Jurkat, Clone E6-1 (cell line): ENCODE measurements at places on chromosomes 2 and 18.

GRCh38 chr18:7821784-7822183 lies 254.7 kb downstream of the PTPRM start:
- DNase-seq = no peak

GRCh38 chr2:142745691-142746090 lies 131.8 kb upstream of the KYNU start:
- no peak for DNase-seq

DNA sequence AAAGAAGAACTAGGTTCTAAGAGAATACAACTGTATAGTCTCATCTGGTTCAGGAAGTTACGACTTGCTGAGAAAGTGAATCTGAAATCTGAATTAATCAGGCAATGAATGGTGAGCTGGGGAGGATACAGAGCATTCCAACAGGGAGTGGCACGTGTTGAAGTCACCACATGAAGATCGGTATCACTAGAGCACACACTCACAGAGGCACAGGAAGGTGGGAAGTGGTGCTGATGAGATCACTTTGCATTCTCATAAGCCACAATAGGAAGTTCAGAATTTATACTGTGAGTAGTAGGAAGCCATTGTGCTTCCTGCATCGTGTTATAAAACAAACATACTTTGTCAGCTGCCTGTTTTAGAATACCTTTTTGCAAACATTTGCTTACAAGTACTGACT lies 615.0 kb upstream of the DDX18 start:
- peak; percentile 5 for DNase-seq

- DNase-seq = no peak
Observed at GRCh38 chr2:55906993-55907392, 16.6 kb downstream of the EFEMP1 start.

DNA sequence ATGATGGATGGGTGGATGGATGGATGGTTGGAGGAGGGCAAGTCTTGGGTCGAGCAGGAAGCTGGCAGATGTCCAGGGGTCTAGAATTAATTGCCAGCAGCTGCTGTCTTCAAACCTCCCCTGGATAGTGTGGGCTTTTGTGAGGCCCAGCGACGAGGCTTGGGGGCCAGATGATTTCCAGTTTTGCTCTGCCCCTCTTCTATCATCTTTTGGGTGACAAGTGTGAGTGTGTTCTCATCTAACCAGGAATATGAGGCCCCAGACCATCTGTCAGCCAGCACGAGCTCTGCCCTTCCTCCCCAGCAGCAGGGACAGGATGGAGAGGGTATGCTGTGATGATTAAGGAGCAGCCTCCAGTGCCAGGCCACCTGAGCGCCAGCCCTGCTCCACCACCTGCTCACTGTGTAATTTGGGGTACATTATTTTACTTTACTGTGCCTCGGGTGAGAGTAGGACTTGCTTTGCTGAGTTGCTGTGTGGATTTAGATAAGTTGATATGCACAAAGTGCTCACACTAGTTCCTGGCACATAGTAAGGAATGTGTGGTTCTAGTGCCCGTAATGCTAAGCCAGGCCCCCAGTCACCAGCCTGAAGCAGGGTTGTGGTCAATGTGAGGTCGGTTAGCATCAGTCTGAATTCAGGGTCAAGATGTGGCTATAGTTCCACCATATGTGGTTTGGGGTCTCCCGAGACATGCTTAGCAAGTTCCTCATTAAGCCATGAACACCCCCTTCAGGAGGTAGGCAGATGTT lies 251.1 kb downstream of the CYP26B1 start:
- no peak for DNase-seq

- DNase-seq = no peak
Observed at GRCh38 chr18:23337599-23338444, 115.3 kb upstream of the RIOK3 start.

DNA sequence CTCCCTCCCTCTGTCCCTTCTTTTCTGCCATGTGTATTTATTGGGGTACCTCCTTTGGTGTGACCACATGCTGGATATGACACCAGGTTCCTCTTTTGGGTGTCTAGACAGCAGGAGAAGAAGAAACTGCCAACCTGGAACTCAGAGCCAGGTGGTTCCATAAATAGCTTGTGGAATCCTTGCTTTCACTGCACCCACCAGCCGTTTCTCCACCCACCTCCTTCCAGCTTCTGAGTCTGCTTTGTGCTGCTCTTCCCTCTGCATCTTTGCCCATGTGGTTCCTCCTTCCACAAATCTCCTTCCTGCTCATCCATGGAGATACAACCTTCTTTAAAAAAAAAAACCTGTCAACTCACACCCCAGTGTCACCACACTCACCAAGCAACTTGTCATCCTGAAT lies 80.2 kb upstream of the SKOR2 start:
- no peak for DNase-seq

DNA sequence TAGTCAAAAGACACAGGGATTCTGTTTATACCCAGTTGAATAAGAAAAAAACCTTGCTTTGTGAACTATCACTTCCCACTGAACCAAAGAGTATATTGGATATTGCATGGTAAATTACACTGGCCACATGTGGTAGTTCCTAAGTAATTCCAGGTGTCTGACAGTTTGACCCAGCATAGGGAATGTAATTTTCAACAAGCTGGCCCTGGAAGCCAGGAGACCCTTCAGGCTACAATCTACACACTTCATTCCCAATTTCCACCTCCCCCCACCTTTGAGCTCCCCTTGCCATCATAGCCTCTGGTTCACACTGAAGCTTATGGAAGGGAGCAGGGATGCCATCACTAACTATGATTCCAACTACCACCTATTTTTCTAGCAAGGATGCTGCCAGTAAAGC lies 2.8 kb downstream of the FRZB start:
- DNase-seq = no peak

DNA sequence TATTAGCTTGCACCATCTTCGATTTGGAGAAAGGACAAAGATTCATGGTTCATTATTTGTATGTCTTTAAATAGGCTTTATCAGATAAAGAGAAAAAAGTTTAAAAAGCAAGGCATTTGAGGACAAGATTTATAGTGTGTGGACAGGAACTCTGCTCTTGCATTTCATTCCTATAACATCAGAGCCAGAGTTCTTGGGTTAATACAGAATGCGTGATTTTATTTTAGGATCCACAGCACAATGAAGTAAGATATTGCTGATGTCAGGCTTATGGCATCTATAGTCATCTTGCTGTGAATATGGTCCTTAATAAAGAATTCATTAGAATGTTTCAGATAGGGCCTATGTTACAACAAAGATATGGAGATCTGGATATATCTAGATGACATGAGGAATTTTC lies 19.7 kb downstream of the RASGRP3 start:
- DNase-seq = no peak

- DNase-seq = no peak
Observed at GRCh38 chr2:69214898-69215297, 172.1 kb downstream of the GFPT1 start.

GRCh38 chr18:79950515-79951341 lies 725 bp downstream of the SLC66A2 start:
- no peak for DNase-seq

GRCh38 chr2:239049421-239050251 lies 201.8 kb downstream of the TWIST2 start:
- no peak for DNase-seq

DNA sequence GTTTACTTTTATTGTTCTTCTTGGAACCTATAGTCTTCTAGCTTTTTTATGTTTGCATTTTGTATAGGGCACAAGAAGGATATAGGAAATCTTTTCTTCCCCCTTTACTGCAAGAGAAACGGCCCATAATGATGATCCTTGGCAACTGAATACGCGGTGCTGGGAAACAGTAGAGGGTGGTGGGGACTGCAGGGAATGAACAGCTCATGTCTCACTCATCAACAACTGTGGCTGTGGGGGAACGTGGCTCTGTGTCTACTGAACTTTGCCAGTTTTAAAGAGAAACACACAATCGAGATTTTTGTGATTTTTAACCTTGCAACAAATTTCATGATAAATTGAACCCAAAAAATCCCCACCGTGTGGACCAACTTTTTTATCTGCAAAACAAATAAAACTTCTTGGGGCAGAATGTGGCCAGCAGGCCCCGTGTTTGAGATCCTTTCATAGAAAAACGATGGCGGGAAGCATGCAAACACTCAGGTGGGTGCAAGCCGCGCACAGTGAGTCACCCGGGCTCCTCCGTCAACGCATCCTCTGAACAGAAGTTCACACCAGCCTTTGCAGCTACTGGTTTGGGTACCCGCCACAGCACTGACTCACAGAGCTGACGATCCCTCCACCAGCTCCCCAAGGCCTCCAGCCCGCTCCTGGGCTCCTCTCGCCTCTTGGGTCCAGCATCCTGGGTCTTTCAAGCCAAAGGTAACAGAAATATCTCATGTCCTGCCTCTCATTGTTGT lies 149.3 kb downstream of the COL6A3 start:
- no peak for DNase-seq

DNA sequence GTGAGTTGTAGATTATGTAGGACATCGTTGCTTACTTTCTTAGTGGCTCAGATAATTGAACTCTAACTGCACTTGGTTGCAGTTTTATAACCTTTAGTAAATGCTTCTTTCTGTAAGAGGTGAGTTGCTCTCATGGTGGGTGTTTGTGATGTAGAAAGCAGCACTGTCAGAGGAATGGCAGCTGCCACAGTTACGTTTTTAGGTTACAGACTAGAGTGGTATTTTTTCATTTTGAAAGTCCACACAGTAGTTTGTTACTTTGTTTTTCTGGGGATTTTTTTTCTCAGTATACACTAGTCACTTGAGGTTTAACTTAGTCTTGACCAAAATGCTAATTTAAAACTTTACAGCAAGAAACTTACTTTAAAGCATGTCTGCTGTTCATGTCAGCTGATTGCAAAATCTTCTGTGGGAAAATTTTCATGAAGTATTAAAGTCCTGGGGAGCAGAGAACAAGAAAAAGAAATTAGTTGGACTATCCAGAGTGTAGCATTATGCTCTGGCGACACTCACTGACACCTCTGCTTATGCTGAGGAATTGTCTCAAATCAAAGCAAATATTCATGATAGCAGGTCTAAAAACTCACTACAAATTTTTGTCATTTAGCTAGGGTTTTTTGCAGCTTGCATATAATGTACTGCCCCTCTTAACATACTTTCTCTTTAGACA lies 14.8 kb downstream of the AFTPH start:
- DNase-seq = no peak

GRCh38 chr2:54984476-54984875 lies 65.8 kb downstream of the RTN4 start:
- DNase-seq = no peak

DNA sequence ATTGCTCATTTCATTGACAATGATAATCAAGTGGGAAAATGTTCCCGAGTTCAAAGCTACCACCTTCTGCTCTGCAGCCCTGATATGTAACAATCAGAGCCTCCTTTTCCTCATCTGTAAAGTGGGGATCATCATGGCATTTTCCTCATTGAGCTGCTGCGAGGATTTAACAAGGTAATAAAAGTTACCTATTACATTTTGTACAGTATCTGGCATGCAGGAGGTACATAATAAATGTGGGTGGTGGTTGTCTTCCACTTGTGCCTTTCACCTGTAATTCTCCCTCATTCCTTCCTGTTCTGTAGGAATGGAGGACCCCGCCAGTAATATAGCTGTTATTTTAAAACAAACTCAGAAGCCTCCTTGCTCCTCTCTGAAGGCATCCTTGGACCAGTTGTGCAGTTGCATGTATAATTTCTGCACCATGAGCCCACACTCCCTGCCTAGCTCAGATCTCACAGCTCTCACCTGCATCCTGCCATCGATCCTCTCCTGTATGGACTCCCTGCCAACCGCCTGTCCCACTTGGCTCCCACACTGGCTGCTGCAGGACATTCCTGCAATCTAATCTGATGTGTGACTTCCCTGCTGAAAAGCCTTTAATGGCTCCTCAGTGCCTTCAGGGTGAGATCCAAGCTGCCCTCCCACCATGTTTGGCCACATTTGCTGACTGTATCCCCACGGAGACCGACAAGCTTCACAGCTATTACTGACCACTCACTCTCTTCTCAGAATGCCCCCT lies 350.4 kb downstream of the EN1 start:
- DNase-seq = no peak

DNA sequence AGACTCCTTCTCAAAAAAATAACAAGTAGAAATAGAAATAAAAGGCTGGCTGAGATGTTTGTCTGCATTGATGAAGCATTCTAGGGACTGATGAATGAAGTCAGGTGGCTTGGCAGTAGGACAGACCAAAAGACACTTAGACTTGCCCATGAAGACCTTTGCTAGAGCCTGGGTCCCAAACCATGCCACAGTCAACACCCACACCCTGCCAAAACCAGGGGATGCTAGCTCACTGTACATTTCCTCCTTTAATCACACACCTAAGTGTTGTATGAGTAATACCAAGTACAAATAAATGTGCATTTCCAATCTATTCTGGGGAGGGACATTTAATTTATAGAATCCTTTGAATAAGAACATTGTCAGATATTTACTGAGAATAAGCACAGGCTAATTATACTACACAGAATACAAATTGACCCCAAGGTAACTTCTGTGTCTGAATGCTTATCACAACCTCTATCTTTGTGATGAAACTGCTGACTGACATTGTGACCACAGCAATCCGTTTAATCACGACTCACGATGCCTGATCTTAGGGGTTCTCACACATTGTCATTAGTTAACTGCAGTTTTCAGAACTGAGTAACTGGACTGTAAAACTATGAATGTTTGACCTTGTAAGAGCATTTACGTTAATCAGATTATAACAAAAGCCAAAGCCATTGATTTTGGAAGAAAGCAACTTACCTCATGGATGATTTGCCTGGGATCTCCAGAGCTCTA lies 10.5 kb upstream of the NOL10 start:
- no peak for DNase-seq

DNA sequence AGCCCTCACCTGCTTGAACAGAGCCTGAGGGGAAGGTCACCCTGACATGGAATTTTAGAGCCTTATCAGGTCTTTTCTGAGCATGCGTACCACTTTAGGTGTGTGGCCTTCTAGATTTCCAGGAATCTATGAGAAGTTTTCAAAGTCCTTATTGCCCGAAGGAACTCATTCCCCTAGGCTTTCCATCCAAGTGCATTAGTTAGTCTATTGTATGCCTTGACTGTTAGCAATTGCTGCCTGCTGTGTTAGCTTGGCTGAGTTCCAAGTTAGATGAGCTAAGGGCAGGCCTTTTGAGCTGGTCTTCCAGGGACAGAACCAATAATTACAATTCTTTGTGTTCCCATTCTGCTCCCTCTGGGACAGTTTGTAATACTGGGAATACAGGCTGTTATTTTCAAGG lies 30.8 kb upstream of the PUM2 start:
- no peak for DNase-seq

DNA sequence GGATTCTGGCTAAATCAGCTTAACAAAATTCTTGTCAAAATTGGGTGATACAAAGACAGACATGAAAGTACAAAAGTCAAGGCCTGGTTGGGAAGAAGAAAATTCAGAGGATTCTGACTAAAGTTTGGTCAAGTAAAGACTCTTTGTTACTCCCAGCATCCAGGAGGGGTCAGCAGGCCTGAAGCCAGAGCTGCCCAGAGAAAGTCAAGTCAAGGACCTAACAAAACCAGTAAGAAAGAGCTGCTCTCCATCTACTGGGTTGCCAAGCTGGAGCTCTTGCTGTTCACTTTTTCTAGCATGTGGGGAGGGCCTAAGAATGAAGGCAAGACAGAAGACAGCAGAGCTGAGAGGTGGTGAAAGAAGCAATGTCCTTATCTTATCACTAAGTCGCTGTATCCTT lies 143.3 kb downstream of the C1D start:
- no peak for DNase-seq

GRCh38 chr2:37648331-37649011 lies 23.0 kb downstream of the CDC42EP3 start:
- no peak for DNase-seq
